Daoy (cell line): ENCODE measurements at places on chromosomes 16 and 17. TPM values are rescaled to one million over a fixed set of nuclear protein-coding genes. Genes with fewer than 3 reads are reported as not detected.

- DNase-seq = no peak
Measured at GRCh38 chr16:24906199-24906808, 60.5 kb downstream of the SLC5A11 start.

Gene TIMP2
- total RNA-seq = 47.2 and 53.1 TPM in 2 replicates

DNA sequence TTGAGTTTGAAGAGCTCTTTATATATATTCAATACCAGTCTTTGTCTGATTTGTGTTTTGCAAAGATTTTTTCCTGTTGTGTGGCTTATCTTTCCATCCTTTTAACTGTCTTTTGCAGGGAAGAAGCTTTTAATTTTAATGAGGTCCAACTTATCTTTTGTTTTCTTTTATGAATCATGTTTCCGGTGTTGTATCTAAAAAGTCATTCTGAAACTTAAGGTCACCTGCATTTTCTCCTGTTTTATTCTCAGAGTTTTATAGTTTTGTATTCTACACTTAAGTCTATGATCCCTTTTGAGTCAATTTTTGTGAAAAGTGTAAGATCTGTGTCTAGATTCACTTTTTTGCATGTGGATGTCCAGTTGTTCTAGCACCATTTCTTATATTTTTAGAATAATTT, 24.6 kb upstream of the COX10 start:
- DNase-seq = no peak

- DNase-seq = peak; percentile 38
Measured at GRCh38 chr17:51435641-51436091, 175.3 kb downstream of the UTP18 start.

GRCh38 chr17:34169496-34169895, 85.6 kb upstream of the CCL2 start:
- no peak for DNase-seq

DNA sequence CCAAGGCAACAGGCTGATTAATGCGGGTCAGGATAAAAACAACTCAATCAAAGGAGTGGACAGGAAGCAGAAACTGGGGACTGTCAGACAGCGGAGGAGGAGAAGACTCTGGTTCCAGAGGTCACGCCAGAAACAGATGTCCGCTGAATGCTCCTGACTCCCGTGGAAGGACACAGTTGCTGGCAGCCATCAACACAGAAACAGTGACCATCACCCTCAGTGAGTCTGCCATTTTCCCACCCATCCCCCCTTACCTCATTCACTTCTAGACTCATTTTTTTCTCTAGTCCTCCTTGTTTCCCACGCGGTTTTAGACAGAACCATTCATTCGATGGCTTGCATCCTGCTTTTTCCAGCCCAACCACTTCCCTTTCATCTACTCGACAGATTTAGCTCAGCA, 40.9 kb downstream of the DHRS7C start:
- no peak for DNase-seq

DNA sequence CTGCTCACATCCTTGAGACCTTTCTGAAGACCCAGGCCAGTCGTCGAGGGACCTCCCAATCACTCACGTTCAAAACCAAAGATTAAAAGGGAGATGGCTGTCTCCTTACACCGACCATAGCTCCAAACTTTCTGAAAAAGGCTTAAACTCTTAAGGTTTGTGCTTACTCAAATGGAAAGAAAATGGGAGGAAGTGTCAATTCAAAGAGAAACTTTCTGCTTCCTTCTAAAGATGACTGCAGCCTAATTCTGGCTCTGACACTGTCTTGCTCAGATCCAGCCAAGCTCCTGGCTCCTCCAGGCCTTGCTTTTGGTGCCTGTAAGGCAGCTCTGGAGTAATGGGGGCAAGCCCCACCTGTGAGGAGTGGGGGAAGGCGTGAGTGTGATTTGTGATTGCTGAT, 54.9 kb upstream of the WSB1 start:
- DNase-seq = no peak

GRCh38 chr17:28173801-28174200, 131.3 kb downstream of the NLK start:
- DNase-seq = no peak

Gene ATP2A1
- total RNA-seq = 0.48 TPM in 1 of 2 replicates, not detected in the other

GRCh38 chr16:53130159-53131049, 75.6 kb downstream of the CHD9 start:
- DNase-seq = peak; percentile 95

Gene TMEM238L
- total RNA-seq = not detected in 2 replicates

Gene BTBD17
- total RNA-seq = not detected in 2 replicates

- DNase-seq = no peak
Measured at GRCh38 chr16:3092501-3092941, 6.6 kb downstream of the ZSCAN10 start.

DNA sequence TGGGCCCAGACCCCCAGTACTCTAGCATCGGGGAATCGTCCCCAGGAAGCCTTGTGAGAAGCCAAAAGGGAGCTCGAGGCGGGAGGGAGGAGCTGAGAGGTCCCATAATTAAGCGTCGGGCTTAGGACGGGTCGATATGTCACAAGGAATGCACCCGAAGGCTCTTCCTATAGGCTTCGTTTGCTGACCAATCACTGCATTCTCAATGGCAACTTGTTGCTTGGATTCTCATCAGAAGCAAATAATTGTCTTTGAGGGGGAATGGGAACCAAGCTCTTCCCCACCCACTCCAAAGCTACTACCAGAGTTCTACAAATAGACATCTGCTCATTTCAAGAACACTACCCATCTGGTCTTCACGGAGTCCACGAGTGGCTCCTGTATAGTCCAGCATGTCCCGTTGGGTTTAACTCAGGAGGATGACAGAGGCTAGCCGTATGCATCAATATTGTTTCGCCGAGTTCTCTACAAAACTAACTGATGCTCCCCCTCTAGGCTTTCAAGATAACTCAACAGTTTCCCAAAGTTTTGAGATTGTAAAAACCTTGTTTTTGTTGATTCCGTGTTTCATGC, 628 bp upstream of the BLMH start:
- DNase-seq = no peak

DNA sequence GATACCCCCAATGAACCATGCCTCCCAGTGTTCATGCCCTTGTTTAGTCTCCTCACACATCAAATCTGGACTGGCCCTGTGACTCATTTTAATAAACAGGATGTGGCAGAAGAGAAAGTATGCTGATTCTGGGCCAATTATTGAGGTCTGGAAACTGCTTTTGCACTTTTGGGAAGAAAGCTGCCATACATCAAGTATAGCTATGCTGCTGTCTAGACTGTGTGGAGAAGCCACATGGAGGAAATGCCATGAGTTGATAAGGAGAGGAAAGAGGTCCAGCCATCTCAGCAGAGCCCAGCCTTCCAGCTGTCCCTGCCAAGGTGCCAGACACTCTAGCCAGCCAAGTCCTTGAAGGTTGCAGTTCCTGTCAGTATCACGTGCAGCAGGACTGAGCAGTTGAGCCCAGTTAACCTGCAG, 16.7 kb downstream of the RPRML start:
- DNase-seq = peak; percentile 63
